ENCODE measurements at places on chromosomes 4 and X. TPM values are rescaled to one million over a fixed set of nuclear protein-coding genes. Genes with fewer than 3 reads are reported as not detected.

The TCEAL2 gene
- not detected for total RNA-seq

The SMIM10 gene
- 7.1 TPM for total RNA-seq

The ARAP2 gene
- total RNA-seq = 3.6 TPM

The PLA2G12A gene
- 17.1 TPM for total RNA-seq

The DNAJB14 gene
- total RNA-seq = 41.3 TPM

The SSX7 gene
- not detected for total RNA-seq

The ARSJ gene
- total RNA-seq = 18.6 TPM

The MAPK10 gene
- 12.1 TPM for total RNA-seq

The MAGEB1 gene
- total RNA-seq = not detected

The BANK1 gene
- 1.8 TPM for total RNA-seq

The TSPAN5 gene
- total RNA-seq = 41.8 TPM

The GABRQ gene
- total RNA-seq = not detected

GRCh38 chrX:12174358-12174757, 36.1 kb downstream of the FRMPD4 start:
- DNase-seq = no peak

DNA sequence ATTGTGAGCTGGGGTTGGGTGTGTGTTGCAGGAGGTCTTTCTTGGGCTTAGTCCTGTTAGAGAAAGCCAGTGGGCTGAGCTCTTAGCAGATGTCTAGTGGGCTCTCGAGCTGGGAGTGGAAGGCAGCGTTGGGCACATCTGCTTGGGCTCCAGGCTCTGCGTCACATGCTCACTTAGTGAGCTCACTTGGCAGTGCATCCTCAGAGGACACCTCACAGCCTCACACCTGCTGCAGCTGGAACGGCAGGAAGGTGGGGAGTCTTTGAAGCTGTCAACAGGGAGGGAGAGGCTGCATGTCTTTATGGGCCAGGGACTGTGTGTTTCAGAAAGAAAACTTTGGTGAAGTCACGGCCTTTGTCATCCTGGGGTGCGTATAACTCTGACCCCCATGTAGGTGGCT, 82.2 kb downstream of the PSAPL1 start:
- DNase-seq = peak; percentile 67

- DNase-seq = no peak
These were observed 7.7 kb downstream of the NSG1 start for GRCh38 chr4:4394644-4395043.

DNA sequence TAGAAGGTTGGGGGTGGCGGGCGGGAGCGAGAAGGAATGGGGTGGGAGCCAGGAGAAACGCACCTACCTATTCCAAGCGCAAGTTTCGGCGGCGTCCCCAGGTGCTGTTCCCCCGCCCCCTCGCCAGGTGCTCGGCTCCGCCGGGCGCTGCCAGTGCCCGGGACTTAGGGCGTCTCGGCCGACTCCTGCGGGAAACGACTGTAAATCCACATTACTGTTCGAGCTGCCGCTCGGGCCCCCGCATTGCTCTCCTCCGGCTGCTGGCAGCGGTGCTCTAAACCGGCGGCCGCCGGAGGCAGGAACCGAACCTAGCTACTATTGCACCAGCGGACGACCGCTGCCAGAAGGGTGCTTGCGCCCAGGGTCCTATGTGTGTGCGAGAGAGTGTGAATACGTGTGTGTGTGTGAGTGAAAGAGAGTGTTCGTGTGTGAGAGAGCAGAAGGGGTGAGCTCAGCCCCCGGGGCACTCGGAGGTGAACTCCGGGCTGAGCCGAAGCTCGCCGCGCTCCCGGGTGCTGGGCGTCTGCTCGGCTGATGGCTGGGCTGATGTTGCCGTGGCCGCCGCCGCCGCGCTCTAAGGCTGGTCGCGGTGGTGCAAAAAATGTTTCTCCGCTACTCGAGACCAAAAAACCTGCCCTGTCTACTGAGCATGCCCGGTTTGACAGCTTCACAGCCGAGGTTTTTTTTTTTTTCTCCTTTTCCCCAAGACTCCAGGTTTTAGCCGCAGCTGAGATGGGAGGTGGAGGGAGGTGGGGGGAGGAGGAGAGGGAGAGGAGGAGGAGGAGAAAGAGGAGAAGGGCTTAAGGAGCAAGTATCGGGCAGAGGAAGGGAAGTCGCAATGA, 115.7 kb upstream of the TEX13C start:
- no peak for DNase-seq

- DNase-seq = no peak
These were observed 33.4 kb upstream of the RASGEF1B start for GRCh38 chr4:81505004-81505598.

GRCh38 chr4:88999392-88999930, 57.5 kb downstream of the FAM13A start:
- no peak for DNase-seq

GRCh38 chrX:21616386-21616785, 41.7 kb downstream of the KLHL34 start:
- DNase-seq = no peak

DNA sequence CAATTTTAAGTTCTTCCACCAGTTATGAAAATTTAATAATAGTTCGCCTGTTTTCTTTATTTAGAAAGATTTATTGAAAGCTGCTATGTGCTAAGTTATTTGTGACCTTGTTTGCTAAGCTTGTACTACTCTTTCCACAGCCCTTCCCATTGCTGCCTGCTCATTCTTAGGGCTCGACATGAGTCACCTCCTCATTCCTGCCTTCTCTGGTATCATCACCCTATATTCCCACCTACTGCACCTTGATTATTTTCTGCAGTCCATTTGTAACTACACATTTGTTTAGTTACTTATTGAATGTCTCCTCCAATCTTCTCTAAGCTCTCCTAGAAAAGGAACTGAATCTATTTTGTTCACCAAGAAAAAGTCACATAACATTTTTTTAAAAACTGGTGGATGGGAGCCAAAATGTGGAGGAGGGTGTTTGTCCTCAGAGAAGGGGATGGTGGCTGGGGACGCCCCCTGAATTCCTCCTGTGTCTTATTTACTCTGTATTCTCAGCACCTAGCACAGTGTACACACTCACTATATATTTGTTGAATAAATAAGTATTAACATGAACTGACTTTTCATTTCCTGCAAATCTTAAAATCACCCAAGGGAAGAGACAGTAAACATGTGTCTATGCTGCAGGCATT, 3.7 kb upstream of the RAB9A start:
- no peak for DNase-seq

GRCh38 chrX:128517691-128518090, 465.5 kb upstream of the ACTRT1 start:
- no peak for DNase-seq

GRCh38 chr4:120915336-120915735, 7.2 kb downstream of the PRDM5 start:
- DNase-seq = no peak

- DNase-seq = no peak
These were observed 180.5 kb downstream of the GLUD2 start for GRCh38 chrX:121227888-121228287.

GRCh38 chr4:110793381-110793801, 170.5 kb upstream of the PITX2 start:
- no peak for DNase-seq

DNA sequence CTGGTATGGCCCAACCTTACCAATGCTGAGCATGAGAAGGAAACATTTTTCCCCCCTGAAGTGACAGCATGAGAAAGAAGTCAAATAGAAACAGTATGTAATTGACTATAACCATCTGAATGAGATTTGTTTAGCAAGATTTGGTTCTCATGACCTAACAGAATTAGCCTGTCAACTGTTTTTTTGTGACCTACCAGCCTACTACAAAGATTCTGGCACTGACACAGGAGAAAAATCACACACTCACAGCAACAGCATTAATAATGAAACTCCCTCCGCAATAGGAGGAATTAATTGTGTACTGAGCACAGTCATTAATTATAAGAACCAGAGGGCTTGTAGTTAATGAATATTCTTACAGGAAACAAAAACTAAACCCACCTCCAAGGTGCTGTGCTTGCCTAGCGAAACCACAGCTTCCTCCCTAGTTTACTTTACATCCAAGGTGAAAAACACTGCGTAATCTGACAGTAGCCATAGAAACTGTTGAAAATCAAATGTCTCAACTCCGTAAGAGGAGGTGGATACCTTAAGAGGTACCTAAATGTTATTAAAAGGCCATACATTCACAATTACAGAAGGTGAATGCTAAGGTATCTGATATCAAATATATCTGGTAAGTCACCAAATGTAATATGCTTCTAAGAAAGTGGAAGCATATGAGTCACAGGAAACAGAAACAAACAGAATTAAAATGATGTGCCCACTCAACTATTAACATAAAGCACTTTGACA, 34.9 kb downstream of the MMRN1 start:
- no peak for DNase-seq

DNA sequence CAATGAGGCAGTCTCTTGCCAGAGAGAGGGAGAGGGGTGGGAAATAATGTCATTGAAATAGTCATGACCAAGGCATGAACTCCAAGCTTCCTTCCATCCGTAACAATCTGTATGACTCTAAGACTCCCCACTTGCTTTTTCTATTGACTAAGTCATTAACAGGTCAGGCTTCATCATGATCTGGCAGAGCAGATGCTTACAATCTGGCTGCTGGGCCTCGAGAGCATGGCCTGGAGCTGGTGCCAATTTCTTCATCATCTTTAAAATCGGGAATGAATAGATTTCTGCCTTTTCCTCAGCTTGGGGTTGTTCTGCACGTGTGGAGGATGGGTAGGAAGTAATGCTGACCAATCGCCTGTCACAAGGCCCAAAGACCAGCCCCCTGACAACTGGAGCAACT, 280.6 kb upstream of the CLNK start:
- DNase-seq = no peak

GRCh38 chr4:45693746-45694145, 430.1 kb downstream of the GABRG1 start:
- DNase-seq = no peak
